ENCODE measurements at places on chromosomes 2 and 18. TPM values are rescaled to one million over a fixed set of nuclear protein-coding genes. Genes with fewer than 3 reads are reported as not detected.

Gene GCKR
- not detected for total RNA-seq

Gene MARCO
- not detected for total RNA-seq

Gene PARD3B
- 3.0 TPM for total RNA-seq

Gene DIPK1C
- total RNA-seq, result not detected

Gene CAPG
- 51.6 TPM for total RNA-seq

Gene RNF103
- total RNA-seq, result 58.7 TPM

Gene SLC9A2
- not detected for total RNA-seq

Gene SIX2
- not detected for total RNA-seq

Gene NFE2L2
- total RNA-seq, result 58.0 TPM

Gene IL1F10
- total RNA-seq, result not detected

Gene LRRC30
- total RNA-seq, result not detected

Gene NLRC4
- 0.32 TPM for total RNA-seq

Gene FLACC1
- total RNA-seq, result 4.5 TPM

Gene TFCP2L1
- total RNA-seq, result not detected

Gene ANO7
- total RNA-seq, result 0.16 TPM

Gene LYPD1
- total RNA-seq, result not detected

Gene SPATA3
- not detected for total RNA-seq

DNA sequence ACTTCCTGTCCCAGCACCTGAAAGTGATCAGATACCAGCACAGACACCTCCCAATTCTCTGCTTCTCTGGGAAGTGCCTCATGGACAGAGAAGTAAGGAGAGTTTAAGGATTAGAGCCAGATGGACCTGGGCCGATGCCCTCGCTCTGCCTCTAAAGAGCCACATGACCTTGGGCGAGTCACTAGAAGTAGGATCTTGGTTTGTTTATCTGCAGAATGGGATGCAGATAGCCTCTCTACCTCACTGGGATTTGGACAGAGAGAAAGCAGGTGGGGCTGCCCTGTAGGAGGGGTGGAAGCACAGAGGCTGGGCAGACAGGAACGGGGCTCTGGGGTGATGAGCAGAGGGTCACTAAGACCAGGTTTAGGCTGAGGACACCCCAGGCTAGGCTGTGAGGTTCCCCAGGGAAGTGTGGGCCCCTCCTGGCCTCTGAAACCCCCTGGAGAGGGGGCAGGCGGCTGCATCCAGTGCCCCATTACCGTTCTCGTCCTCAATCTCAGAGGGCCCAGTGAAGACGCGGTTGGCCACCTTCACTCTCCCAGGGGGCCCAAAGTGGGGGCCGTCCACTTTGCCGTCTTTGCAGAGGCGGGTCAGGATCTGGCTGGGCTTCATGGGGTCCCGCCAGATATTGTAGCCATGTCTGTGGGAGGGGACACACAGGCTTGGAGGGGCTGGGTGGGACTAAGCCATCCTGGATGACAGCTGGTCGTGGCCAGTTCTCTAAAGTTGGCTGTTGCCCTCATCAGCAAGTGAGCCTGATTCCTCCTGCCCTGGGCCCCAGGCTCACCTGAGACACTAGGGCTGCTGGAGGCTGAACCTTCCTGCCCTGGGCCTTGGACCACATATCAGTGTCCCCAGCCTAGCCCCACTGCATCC lies 13.3 kb downstream of the OTOF start:
- H3K4me3 ChIP-seq, result no peak overlapping the region
- H3K27me3 ChIP-seq, result peaks cover 7% of the 10 kb centered on the region
- H3K4me1 ChIP-seq, result peaks cover 5% of the 10 kb centered on the region
- H3K36me3 ChIP-seq, result no peaks in the 10 kb centered on the region
- no peak for DNase-seq

GRCh38 chr2:210421916-210422315 lies 54.6 kb downstream of the LANCL1 start:
- no peak overlapping the region for H3K27ac ChIP-seq
- H3K27me3 ChIP-seq, result peaks cover 5% of the 10 kb centered on the region
- H3K4me3 ChIP-seq, result no peak overlapping the region
- DNase-seq, result no peak
- peaks cover 2% of the 10 kb centered on the region for H3K36me3 ChIP-seq

GRCh38 chr2:240277073-240277806 lies 136.8 kb upstream of the OTOS start:
- peaks cover 6% of the 10 kb centered on the region for H3K36me3 ChIP-seq
- H3K27me3 ChIP-seq, result peaks cover 69% of the 10 kb centered on the region
- H3K4me1 ChIP-seq, result no peaks in the 10 kb centered on the region
- no peak for DNase-seq
- no peak overlapping the region for H3K4me3 ChIP-seq
- H3K27ac ChIP-seq, result no peak overlapping the region

GRCh38 chr2:238970553-238971081 lies 122.7 kb downstream of the TWIST2 start:
- H3K4me1 ChIP-seq, result peaks cover 2% of the 10 kb centered on the region
- DNase-seq, result peak; percentile 46
- peaks cover 2% of the 10 kb centered on the region for H3K36me3 ChIP-seq
- H3K27me3 ChIP-seq, result peaks cover 43% of the 10 kb centered on the region
- H3K27ac ChIP-seq, result no peak overlapping the region

DNA sequence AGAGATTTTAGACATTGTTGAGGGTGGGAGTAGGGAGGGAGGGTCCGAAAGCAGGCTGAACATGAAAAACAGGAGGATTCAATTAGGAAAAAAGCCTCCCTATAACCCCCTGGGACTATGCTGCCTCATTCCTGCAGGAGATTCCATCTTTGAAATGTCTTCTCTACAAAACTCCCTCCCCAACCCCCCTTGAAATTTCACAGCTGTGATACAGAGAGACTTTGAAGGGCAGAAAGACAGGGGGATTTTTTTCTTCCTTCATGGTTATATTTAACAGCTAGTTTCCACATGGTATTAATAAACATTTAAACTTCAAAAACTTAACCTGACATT lies 57.6 kb downstream of the TRIB2 start:
- H3K36me3 ChIP-seq, result peaks cover 3% of the 10 kb centered on the region
- peaks cover 5% of the 10 kb centered on the region for H3K4me1 ChIP-seq
- no peak overlapping the region for H3K4me3 ChIP-seq

- peaks cover 3% of the 10 kb centered on the region for H3K36me3 ChIP-seq
- no peaks in the 10 kb centered on the region for H3K27me3 ChIP-seq
- no peak overlapping the region for H3K27ac ChIP-seq
- no peak for DNase-seq
- no peak overlapping the region for H3K4me3 ChIP-seq
These were observed 47.0 kb downstream of the BIRC6 start for GRCh38 chr2:32403782-32404181.

GRCh38 chr18:36157441-36157840 lies 27.7 kb downstream of the ELP2 start:
- peaks cover 15% of the 10 kb centered on the region for H3K36me3 ChIP-seq
- H3K4me3 ChIP-seq, result no peak overlapping the region
- H3K27me3 ChIP-seq, result no peaks in the 10 kb centered on the region
- H3K4me1 ChIP-seq, result peaks cover 21% of the 10 kb centered on the region
- no peak for DNase-seq

DNA sequence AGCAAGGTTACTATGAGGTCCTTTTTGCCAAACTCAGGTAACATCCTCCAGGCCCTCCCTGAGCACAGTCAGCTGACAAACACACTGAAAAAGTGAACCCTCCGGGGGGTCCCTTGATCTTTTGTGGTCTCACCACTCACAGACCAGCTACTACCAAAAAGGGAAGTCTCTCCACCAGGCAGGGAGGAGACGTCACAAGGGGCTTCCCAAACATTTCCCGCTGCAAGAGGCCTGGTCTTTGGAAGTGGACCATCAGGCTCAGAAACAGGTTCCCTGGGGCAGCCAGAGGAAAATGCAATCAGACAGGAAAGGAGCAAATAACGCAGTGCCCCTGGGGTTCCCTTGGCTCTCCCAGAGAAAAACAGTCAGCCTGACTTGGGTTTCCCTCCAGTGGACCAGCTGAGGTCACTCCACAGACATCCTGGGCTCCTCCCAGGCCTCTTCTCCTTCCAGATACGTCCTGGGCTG lies 38.7 kb upstream of the POMC start:
- H3K4me1 ChIP-seq, result peaks cover 16% of the 10 kb centered on the region
- H3K4me3 ChIP-seq, result no peak overlapping the region
- no peak for DNase-seq
- H3K36me3 ChIP-seq, result no peaks in the 10 kb centered on the region
- no peaks in the 10 kb centered on the region for H3K27me3 ChIP-seq

- peaks cover 3% of the 10 kb centered on the region for H3K4me1 ChIP-seq
- H3K27me3 ChIP-seq, result no peaks in the 10 kb centered on the region
- no peak for DNase-seq
- no peak overlapping the region for H3K4me3 ChIP-seq
- H3K27ac ChIP-seq, result no peak overlapping the region
These were observed 18.4 kb downstream of the ZSCAN30 start for GRCh38 chr18:35271656-35272055.

GRCh38 chr2:176768185-176768584 lies 444.4 kb upstream of the HNRNPA3 start:
- H3K36me3 ChIP-seq, result peaks cover 2% of the 10 kb centered on the region
- DNase-seq, result no peak
- H3K4me3 ChIP-seq, result no peak overlapping the region
- H3K4me1 ChIP-seq, result no peaks in the 10 kb centered on the region

DNA sequence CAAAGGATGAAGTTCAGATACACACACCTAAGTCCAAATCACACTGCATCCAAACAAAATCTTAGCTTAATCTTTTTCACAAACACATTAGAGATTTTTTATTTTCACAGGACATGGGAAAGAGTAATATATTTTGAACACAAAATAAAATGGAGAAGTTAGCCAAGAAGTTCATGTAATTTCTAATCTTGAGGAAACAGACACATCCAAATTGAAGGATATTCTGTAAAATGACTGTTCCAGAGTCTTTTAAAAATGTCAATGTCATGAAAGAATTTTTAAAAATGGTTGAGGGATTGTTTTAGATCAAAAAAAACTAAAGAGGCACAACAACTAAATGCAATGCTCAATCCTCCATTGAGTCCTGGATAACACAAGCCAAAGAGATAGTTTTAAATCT lies 12.4 kb upstream of the RAPGEF4 start:
- H3K4me3 ChIP-seq, result no peak overlapping the region
- no peaks in the 10 kb centered on the region for H3K36me3 ChIP-seq
- DNase-seq, result no peak
- no peak overlapping the region for H3K27ac ChIP-seq

DNA sequence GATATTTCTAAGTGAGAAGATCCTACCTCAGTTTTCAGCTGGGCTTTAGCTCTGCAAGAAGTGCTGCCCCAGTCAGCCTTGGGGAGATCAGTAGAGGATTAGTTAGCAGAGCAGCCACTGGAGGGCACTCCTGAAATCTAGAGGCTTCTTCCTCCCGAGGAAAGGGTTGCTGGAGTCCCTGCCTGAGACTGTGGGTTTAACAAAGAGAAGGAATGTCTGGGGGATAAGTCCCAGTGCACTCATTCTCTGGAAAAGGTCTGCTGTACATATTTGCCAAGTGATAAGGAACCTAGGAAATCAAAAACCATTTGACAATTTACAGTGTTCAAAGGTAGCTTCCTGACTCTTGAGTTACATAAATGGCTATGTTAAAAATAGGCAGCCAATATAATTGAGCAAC lies 207.2 kb downstream of the SLC8A1 start:
- H3K36me3 ChIP-seq, result no peaks in the 10 kb centered on the region

DNA sequence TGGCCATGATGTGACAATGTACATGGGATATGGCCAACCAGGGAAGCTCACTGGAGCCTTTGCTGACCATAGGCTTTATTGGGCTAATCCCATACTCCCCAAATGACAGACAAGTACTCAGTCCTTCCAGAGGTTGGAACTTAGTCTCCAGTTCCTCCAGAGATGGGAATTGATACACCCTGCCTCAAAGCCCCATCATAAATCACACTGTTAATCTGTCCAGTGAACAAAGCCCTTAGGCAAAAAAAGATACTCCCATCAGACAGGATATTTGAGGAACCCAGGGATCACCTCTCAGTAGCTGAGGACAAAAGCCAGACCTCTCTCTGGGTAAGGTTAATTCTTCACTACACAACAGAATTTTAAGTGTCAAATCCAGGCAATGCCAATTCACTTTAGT lies 247.5 kb upstream of the CDH20 start:
- DNase-seq, result no peak
- H3K4me3 ChIP-seq, result no peak overlapping the region
- no peaks in the 10 kb centered on the region for H3K36me3 ChIP-seq
- H3K27me3 ChIP-seq, result no peaks in the 10 kb centered on the region
- no peaks in the 10 kb centered on the region for H3K4me1 ChIP-seq
- no peak overlapping the region for H3K27ac ChIP-seq

GRCh38 chr2:95052804-95053479 lies 27.4 kb downstream of the MAL start:
- peaks cover 3% of the 10 kb centered on the region for H3K36me3 ChIP-seq
- H3K27me3 ChIP-seq, result no peaks in the 10 kb centered on the region
- H3K4me1 ChIP-seq, result peaks cover 32% of the 10 kb centered on the region
- DNase-seq, result no peak
- peak overlapping the region; percentile 21 for H3K27ac ChIP-seq

- H3K27ac ChIP-seq, result peak overlapping the region; percentile 56
- H3K27me3 ChIP-seq, result peaks cover 4% of the 10 kb centered on the region
- H3K4me3 ChIP-seq, result no peak overlapping the region
- peaks cover 23% of the 10 kb centered on the region for H3K4me1 ChIP-seq
These were observed 82.5 kb downstream of the SPP2 start for GRCh38 chr2:234133004-234133403.

DNA sequence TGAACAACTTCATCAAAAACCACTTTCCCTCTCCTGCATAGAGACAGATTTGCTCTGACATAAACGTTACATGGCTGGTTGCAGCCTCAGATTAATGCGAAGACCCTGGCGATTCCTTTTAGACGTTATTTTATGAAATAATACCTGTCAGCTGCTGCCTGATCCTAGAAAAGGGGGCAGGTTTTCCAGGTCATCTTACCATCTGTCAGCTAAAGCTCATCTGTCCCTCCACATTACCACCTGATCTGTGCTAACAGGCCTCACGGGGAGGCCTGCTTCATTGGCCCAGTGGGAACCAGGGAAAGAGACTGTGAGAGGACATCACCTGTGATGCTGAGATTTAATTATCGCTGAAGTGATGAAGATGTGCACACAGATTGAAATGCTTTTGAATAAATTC lies 261.0 kb downstream of the ARHGAP15 start:
- no peak overlapping the region for H3K4me3 ChIP-seq
- no peak overlapping the region for H3K27ac ChIP-seq
- DNase-seq, result no peak
- H3K4me1 ChIP-seq, result peaks cover 34% of the 10 kb centered on the region
- peaks cover 2% of the 10 kb centered on the region for H3K36me3 ChIP-seq
- no peaks in the 10 kb centered on the region for H3K27me3 ChIP-seq

- H3K27ac ChIP-seq, result no peak overlapping the region
- no peaks in the 10 kb centered on the region for H3K36me3 ChIP-seq
- H3K27me3 ChIP-seq, result peaks cover 10% of the 10 kb centered on the region
- no peak overlapping the region for H3K4me3 ChIP-seq
- H3K4me1 ChIP-seq, result peaks cover 10% of the 10 kb centered on the region
These were observed 21.0 kb upstream of the CABLES1 start for GRCh38 chr18:23114171-23114881.

All from T-helper 17 cell (primary cell).